Ascending aorta (tissue), 2 donors: ENCODE measurements at places on chromosomes 3 and 15.
A peak's percentile ranks its signal among the peaks of the same experiment; 100 is the strongest.

GRCh38 chr3:36941658-36942057 is 3.2 kb downstream of the TRANK1 start:
- no peak for DNase-seq

DNA sequence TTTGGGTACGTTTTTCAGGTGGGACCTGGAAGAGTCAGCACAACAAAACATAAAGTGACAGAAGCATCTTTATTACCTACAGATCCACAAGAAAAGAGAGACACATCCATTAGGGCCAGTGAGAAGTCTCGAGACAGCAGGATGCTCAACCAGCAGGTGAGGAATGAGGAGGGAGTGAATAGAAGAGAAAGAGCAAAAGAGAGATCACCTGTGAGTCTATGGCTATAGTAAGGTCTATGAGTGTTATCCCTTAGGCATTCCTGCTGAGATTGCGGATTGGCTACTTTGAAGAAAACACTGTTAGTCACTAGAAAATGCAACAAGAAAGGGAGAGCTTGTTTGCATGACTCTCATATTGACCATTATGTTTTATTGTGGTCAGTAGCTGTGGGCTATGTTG is 1556.2 kb upstream of the GBE1 start:
- no peak for DNase-seq

DNA sequence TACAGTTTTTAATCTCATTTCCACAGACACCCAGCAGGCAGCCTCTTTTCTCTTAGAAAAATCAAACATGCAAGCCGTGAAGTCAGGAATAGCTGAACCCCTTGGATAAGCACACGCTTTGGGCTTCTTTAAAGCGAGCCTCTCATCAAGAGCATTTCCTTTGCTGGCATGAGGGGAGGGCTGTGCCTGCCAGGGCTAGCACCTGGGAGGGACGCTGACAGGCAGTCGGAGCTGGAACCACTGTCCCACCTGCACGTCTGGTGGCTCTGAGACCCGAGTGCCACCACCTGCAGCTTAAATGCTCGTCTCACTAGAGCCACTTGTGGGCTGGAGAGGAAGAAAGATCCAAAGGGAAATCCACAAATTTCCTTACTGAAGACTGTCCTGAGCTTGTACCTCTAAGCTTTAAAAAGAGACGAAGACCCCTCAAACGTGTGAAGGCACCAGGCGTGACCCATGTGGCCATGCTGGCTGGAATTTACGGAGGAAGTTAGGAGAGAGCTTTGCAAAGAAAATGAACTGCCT is 9.4 kb downstream of the MAP6D1 start:
- no peak for DNase-seq

DNA sequence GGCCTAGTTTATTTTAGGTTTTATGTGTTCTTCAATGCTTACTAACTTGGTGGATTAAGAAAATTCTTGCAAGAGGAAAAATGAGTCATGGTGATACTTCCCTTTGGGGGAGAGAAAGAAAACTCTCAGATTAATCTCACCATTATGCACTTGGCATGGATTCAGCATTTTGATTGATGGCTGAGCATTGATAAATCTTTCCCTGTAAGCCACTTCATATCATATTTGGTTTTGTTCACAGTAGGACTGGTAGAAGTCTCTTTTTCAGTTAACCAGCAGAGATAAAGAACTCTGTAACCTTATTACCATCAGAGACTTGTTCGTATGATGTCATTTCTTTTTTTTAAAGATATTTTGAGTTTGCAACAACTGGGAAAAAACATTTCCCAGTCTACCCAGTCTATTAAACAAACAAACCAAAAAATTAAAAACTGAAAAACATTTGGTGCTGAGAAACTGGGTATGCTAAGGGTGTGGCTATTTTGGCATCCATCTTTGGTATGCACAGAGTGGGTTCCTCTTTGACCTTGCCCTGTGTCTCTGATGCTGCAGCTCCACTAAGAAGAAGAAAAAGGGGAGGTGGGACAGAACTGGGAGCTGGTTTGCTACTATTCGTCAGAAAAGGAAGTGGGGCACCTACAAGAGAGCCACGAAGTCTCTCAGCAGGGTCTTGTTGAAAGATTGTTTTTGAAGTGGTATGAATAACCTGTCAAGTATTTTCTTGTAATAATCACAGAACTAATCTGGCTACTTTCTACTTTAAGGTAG is 17.2 kb downstream of the TMOD3 start:
- DNase-seq = no peak

- DNase-seq = no peak
Observed at GRCh38 chr15:40290918-40291574, 8.2 kb upstream of the ANKRD63 start.

DNA sequence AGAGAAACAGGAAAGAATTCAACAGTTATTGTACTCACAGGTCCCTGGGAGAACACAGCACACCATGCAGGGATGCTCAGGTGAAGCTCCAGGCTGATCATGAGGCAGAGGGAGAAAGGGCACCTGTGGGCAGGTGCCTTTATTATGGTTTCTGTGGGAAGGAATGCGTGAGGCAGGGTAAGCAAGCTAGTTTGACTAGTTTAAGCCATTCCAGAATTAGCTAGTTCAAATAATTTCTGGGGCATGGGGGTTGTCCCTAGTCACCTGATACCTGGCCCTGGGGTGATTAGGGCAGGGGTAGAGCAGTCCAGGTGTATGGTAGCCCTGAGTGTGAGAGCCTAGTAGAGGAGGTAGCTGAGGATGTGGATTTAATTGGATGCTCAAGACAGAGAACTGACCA is 47.9 kb upstream of the DCLK3 start:
- no peak for DNase-seq

DNA sequence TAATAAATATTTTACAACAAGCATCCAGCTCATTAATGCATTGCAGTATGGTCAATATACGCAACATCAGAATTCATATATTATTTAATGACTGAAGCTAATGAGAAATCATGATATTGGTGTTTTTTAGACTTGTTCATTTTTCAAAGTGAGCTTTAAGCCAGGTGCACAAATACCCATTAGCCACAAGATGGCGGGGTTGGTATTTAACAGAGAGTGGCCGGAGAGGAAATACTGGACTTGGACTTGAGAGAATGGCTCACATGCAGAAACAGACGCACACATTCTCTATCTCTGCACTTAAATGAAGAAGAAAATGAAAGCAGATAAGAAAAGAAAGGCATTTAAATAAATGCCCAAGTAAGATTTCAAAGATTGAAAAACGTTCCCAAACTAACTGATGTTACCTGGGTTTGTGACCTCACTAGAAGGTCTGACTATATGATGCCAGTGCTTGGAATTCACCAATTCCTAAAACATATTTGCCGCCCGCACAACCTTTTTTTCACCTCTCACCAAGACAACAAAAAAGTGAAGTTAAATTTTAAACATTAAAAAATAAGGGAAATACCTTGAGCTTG is 21.2 kb upstream of the CRBN start:
- peak; percentile 69 for DNase-seq

- DNase-seq = no peak
Observed at GRCh38 chr15:88083811-88084760, 172.5 kb downstream of the NTRK3 start.

DNA sequence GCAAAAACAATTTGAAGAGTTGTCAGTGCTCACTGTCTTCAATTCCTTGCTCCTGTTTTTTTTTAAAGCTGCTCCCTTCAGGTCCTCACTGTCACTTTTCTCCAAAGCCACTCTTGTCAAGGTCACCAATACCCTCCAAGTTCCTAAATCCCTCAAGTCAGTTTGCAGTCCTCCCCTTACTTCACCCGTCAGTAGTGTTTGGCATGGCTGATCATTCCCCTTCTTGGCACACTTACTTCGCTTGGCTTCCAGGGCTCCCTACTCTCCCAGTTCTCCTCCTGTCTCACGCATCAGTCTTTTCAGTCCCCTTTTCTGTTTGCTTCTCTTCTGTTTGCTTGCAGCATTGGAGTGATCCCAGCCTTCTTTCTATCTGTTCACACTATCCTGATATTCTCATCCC is 25.5 kb downstream of the PLCL2 start:
- no peak for DNase-seq

GRCh38 chr3:4416961-4417360 is 50.1 kb downstream of the SUMF1 start:
- peak; percentile 82 for DNase-seq

DNA sequence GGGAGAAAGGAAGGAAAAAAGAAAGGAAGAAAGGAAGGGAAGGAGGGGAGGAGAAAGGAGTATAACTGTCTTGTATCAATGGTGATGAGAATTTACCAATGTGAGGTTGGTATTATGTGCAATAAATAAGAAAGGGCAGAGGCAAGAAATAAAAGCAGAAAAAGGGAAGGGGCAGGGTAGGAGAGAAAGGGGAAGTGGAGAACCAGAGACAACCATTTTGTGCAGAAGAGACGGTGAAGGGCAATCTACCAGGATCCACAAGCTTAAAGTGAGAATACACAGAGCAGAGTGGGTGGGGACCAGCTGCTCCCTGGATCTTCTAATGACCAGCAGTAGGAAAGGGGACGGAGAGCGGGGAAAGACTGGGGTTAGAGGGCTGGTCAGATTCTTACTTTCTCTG is 106.9 kb upstream of the SLCO2A1 start:
- DNase-seq = no peak

GRCh38 chr3:101588616-101589015 is 14.6 kb downstream of the PCNP start:
- no peak for DNase-seq

- DNase-seq = no peak
Observed at GRCh38 chr3:149114458-149114857, 15.0 kb upstream of the HPS3 start.

DNA sequence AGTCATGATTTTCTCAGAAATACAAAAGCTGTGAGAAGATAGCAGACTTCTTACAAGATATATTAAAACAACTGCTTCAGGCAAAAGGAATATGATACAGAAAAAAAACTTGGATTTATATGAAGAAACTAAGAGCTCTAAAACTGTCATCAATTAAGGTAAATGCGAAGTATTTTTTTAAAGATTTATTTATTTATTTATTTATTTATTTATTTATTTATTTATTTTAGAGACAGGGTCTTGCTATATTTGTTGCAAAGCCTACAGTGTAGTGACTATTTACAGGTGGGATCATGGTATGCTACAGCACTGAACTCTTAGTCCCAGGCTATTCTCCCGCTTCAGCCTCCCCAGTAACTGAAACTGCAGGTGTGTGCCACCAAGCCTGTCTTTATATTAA is 274.3 kb upstream of the BCHE start:
- no peak for DNase-seq

DNA sequence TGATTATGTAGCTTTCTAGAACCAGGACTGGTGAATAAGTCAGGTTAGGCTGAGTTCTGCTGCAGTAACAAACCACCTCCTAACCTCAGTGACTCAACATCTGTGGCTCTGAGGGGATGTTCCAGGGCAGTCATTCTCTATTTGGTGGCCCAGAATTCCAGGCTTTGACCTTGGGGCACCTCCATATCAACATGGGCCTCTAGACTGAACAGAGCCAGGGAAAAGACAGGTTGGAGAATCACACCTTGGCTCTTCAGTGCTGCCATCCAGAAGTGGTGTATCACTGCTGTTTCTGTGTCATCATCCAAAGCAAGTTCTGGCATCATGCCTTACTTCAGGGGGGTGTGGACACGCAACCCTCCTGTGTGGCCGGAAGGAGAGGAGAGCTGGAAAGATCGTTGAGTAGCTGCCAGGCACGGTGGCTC is 15.3 kb downstream of the ZBTB47 start:
- peak; percentile 59 for DNase-seq

DNA sequence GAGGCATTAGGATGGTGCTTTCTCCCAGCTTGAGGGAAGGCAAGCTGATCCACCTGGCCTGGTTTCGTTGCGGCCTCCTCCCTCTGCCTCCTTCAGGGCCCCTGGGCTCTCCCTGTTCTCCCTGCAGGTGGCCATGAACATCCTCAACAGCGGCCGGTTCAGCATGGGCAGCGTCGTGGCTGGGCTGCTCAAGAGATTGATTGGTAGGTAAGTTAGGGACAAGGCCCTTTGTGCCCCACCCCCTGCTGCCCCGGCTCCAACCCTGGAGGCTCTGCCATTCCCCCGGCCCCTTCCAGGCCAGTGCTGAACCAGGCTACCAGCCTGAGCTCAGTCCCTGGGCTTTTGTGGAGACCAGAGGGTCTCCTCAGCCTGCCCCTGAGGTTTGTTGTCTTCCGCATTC is 23.0 kb downstream of the ACAD9 start:
- DNase-seq = no peak

- DNase-seq = no peak
Observed at GRCh38 chr15:57915827-57916531, 149.5 kb downstream of the ALDH1A2 start.

- DNase-seq = no peak
Observed at GRCh38 chr3:13145131-13145825, 72.0 kb upstream of the IQSEC1 start.

DNA sequence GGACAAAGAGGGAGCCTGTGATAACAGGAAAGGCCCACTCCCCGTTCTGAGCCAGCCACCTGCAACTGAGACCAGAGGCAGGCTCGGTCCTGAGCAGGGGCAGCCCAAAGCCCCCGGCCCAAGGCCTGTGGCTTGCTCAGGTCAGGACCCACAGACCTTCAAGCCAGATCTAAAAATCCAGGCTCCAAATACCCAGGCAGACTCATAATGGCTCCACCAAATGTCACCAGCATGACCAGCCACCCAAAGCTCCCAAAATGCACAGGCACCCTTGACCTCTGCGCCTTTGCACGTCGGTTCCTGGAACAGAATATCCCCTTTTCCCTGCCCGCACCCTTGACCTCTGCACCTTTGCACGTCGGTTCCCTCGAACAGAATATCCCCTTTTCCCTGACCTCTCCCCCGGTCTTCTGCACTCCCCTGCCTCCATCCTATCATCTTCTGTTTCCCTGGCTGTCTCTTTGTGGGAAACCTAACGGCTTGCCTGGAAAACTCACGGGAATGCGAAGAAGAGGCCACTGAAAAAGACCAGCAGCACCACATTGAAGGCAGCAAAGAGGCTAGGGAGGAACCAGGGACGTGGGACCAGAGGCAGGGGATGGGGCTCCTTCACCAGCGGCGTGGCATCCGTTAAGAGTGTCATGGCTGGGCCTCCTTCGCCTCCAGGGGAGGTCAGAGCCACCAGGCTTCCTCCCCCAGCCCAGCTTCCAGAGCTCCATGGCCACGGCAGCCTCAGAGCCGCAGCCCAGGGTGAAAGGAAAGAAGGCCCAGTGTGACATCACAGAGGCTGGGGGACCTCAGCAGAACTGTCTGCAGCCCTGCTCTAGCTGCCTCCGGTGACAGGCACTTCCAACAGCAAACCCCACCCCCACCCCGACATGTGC is at the start of gene ZDHHC19:
Gene ZDHHC19, minus strand, starts transcription at position 728 of the 884 bp plus-strand sequence. Its CDS starts 85 bp downstream, at position 643.
- DNase-seq = no peak

- no peak for DNase-seq
Observed at GRCh38 chr3:169448501-169448900, 215.0 kb downstream of the MECOM start.

GRCh38 chr3:139202959-139203349 is 140.9 kb upstream of the MRPS22 start:
- DNase-seq = no peak

GRCh38 chr3:62845996-62846395 is 29.2 kb downstream of the CADPS start:
- no peak for DNase-seq

GRCh38 chr3:30557746-30558303 is 48.6 kb upstream of the TGFBR2 start:
- no peak for DNase-seq
